ENCODE measurements at places on chromosomes 12 and 14.

DNA sequence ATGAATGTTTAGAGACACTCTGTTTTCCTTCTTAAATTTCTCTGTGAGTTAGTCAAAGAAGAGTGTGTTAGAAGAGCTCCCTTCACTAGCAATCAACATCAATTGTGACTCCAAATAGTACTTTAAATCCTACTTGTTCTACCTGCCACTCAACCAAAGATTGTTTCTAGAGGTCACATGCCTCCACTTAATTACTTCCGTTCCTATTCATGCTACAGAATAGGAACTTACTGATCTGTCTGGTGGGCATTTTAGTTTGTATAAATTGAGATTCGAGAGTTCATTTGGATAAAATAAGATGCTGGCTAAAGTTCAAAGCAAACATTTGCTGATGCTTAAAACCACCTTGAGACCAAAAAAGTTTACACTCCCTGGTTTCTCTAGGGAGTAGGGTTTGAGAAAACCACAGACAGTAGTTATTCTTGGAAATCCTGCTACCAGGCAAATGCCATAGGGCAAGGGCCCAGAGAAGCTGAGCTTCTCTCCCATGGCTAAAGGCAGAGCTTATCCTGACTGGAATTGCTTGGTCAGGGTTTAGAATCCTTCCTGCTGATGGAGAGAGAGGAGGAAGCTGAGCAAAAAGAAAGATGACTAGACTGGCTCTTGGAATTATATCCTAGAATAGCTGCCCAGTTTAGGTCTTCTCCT lies 389.6 kb upstream of the ATP2B1 start:
- no peak for DNase-seq

GRCh38 chr14:106039400-106039799 lies 513.0 kb downstream of the TMEM121 start:
- no peak for DNase-seq

DNA sequence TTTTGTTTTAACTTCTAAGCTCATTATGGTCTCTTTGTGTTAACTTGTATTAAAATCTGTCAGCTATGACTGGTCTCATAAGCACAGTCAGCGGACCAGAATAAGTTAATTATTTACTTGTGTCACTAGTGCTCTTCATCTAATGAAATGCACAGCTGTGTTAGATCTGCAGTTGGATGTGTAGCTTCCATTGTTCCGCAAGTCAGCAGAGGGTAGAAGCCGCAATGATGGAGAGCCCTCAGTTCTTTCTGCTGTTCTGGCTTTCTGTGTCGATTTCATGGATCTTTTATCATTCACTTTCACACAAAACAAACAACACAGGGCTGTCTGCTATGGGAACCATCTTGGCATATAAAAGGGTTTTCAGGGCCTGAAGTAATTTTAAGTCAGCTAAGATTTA lies 89.3 kb upstream of the RFX4 start:
- no peak for DNase-seq

- DNase-seq: no peak
Measured at GRCh38 chr12:644818-645552, 18.3 kb downstream of the NINJ2 start.

DNA sequence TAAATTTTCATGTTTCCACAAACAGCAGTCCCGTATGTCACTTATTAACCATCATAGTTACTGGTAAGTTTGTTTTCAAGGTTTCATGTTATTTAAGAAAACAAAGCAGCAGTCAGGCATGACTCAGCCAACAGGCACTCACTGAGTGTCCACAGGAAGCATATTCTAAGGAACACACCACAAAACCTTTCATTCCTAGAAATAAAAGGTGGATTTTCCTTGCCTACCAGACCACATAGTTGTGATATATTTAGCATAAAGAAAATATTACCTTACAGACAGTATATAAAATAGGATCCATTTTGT lies 143.3 kb upstream of the AVPR1A start:
- peak; percentile 53 for DNase-seq

- no peak for DNase-seq
Measured at GRCh38 chr12:47396902-47397663, 308.7 kb downstream of the RPAP3 start.

DNA sequence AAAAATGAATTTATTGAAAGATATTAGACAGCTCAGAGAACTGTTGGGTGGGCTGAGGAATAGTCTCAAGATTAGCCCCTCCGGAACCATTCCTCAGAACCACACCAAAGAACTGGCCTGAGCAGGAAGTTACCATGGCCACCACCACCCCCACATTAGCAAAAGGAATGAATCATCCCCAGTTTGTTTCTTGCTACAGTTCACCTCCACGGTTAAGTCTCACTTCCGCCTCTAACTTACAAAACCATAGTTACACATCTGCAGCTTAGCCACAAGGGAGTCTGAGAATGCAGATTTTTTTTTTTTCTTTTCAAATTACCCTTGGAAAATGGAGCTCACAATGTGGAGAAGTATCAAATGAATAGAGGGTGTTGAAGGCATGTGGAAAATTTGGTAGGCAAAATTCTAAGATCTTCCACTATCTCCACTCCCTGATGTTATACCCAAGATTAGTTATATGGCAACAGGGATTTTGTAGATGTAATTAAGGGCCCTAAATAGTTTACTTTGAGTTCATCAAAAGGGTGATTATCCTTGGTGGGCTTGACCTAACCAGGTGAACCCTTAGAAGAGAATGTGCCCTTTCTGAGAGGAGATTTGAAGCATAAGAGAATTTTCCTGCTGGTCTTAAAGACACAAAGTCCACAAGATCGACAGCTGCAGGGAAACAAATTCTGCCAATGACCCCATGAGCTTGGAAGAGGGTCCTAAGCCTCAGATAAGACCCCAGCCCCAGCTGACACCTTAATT lies 129.8 kb upstream of the KRR1 start:
- peak; percentile 33 for DNase-seq

DNA sequence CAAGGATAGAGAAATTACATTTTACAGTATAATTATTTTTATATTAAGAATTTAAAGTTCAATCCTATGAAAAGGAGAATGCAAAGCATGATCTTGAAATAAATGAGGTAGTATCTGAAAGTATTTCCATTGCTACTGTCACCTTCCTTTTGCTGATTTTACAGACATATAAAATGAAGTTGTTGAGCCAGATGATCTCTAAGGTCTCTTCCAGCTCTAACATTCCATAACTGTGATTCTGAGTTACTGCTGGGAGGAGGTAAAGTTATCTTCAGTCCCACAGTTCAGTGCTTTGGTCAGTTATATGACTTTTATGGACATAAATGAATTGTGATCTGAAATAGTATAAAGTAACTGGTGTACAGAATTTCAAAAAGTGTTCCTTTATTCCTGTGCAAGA lies 52.8 kb downstream of the SLC38A6 start:
- DNase-seq: no peak

DNA sequence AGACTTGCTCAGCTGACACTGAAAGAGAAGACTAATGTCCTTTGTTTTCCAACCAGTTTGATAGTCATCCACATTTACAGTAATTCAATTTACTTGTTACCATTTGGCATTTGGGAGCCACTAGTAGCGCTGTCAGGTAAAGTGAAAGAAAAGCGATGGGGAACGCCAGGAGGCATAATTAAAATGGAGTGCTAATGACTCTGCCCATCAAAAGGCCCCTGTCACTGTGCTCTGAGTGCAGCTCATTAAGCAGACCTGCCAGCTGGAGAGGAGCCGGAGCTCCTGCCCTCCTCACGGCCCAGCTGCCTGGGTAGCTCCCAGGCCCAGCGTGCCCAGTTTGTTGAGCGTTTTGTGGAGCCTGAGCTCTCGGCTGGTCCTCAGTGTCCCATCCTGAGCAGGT lies 463.6 kb upstream of the CCDC196 start:
- DNase-seq: no peak

DNA sequence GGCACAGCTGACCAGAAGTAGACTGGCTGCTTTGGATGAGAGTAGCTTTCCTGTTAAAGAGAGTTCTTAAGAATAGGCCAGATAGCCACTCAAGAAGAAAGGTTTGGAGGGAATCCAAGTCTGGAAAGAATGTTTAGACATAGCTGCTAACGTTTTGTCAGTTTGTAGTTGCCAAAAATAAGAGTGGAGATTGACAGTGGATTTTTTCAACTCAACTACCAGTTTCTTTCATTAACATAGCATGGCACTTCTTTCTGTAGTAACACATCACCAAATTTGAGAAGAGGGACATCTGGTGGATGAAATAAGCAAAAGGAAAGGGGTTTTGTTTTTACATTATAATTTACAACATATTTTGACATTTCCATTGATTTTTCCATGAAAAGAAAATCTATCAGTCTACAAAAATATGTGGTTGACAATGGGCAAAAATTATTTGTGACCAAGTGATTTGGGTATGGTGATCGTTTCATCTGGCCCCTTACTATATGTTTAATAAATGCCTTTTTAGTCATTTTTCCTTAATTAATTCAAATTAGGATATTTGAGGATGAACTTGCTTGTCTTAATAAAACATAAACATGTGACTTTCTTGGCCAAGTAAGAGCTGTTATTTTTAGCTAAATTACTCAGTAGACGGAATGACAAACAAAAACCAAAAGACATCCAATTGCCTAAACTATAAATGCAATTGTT lies 71.1 kb downstream of the PTPRR start:
- peak; percentile 3 for DNase-seq

DNA sequence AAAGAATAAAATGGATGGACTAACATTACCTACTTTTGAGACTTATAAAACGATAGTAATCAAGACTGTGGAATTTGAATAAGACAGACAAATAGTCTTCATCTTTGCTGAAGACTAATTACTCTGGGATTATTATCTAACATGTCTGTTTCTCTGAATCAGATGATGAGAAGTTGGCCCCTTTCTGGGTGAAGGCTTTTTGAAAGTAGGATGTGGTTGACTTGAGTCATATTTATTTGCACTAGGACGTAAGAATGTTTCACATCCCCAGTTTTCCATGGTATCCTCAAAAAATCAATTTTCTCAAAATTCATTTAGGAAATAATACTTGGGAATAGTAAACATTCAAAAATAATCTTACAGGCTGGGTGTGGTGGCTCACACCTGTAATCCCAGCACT lies 31.8 kb downstream of the PKP2 start:
- no peak for DNase-seq

DNA sequence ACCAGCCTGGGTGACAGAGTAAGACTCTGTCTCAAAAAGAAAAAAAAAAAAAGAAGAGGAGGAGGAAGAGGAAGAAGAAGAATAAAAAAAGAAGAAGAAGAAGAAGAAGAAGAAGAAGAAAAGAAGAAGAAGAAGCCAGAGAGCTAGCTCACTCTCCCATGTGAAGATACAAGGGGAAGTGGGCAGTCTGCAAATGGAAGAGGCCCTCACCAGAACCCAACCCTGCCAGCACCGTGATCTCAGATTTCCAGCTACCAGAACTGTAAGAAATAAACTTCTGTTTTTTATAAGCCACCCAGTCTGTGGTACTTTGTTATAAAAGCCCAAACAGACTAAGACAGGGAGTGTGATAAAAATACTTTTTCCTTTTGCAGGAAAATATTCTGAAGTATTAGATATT lies 130.7 kb downstream of the ETNK1 start:
- DNase-seq: no peak

DNA sequence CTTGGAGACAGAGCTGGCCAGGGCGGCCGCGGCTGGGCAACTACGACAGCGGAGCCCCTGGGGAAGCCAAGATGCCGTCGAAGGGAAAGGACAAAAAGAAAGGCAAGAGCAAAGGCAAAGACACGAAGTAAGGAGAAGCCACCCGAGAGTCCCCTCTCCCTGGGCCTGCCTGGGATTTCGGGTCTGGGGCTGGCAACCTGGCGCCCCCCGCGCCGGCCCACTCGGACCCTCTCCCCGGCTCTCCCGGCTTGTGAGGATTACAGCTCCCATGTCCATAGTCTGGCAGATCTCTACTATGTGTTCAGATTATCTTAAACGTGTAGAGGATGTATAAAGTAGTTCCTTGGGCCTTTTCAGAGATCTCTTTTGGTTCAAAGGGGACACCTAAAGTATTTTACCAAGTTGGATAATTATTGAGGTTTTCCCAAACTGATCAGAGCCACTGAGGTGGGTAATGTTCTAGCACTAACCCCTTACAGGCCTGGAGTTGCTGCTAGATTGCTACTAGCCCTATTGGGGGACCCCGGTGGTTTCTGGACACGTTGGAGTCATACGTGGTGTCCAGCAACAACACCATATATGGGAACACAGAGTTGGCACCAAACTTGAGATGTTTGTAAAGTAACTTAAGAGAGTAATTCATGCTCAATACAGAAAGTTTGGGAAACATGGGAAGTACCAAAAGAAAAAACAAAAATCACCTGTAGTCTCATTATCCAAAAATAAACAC lies 424 bp downstream of the BBOF1 start:
- DNase-seq: peak; percentile 47

GRCh38 chr12:1473418-1473817 lies 121.0 kb downstream of the FBXL14 start:
- DNase-seq: no peak

DNA sequence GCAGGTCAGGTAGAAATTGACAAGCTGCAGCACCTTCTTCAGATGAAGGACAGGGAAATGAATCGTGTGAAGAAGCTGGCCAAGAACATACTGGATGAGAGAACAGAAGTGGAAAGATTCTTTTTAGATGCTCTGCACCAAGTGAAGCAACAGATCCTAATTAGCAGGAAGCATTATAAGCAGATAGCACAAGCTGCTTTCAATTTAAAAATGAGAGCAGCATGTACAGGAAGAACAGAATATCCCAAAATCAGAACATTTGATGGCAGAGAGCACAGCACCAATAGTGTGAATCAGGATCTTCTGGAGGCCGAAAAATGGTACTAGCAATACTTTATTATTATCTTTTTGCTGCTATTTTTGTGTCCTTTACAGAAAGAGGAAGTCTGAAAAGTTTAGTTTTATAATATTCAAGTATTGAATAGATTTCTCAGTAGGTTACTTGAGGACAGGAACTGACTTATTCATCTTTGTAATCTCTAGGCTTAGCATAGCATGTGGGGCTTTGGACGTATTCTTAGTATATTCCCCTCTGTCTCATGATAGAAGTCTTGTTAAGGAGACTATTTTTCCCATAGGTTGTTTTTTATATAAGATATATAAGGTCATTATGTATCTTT lies 30.8 kb downstream of the BBOF1 start:
- DNase-seq: no peak

- no peak for DNase-seq
Measured at GRCh38 chr12:66664076-66664475, 14.8 kb downstream of the GRIP1 start.

- DNase-seq: peak; percentile 15
Measured at GRCh38 chr14:32397861-32398640, 69.0 kb downstream of the AKAP6 start.

- no peak for DNase-seq
Measured at GRCh38 chr12:56628671-56629458, 1.3 kb downstream of the BAZ2A start.

GRCh38 chr12:116731801-116732200 lies 6.1 kb downstream of the SPRING1 start:
- DNase-seq: no peak

GRCh38 chr12:53869500-53869899 lies 69.1 kb upstream of the HOXC13 start:
- no peak for DNase-seq

All from HTR-8/SVneo (cell line).